Activated naive CD4-positive, alpha-beta T cell treated with anti-CD3 and anti-CD28 coated beads, Interleukin-2, amount 50 U/mL, for 72 hours (primary cell): ENCODE measurements at places on chromosomes 2 and 18.

DNA sequence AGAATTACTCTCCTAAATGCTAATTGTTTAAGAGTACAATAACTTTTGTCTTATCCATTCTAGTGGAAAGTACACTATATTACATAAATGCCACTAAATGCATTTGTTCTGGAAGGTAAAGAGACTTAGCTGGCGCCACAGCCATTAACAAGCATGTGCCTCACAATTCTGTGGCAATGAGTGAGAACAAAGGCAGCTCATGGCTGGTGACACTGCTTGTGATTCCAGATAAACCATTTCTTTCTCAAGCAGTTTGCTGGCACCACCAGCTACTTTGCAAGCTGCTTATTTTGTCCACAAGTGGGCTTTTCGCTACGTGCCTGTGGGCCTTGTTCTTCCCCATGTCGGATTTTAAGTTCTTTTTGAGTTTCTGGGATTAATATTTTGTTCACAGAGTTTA is 147.6 kb upstream of the SMAD7 start:
- DNase-seq: no peak

DNA sequence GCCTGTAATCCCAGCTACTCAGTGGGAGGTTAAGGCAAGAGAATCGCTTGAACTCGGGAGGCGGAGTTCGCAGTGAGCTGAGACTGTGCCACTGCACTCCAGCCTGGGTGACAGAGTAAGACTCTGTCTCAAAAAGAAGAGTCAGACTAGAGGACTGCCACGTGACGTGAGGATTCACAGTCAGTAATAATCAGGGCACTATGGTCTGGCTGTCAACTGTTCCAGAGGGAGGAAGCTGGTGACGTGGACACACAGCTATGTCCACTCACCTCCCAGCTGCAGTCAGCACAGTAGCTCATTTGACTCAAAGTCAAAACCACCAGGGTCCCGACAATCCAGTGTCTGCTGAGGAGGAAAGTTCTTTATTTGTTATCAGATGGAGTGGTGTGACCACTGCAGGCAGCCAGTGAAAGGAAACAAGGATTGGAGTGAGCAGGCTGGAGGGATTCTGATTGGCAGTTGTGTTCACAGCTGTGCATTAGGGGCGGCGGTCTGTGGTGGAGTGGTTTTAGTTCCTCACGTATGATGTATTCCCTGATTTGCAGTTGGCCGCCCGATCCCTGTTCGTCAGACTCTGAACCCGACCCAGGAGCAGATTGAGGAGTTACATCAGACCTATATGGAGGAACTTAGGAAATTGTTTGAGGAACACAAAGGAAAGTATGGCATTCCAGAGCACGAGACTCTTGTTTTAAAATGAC is 37.9 kb downstream of the MOGAT1 start:
- no peak for DNase-seq

- no peak for DNase-seq
Measured at GRCh38 chr2:14951569-14952285, 319.2 kb downstream of the LRATD1 start.

GRCh38 chr2:99085421-99085820 is 56.1 kb upstream of the C2orf15 start:
- no peak for DNase-seq

DNA sequence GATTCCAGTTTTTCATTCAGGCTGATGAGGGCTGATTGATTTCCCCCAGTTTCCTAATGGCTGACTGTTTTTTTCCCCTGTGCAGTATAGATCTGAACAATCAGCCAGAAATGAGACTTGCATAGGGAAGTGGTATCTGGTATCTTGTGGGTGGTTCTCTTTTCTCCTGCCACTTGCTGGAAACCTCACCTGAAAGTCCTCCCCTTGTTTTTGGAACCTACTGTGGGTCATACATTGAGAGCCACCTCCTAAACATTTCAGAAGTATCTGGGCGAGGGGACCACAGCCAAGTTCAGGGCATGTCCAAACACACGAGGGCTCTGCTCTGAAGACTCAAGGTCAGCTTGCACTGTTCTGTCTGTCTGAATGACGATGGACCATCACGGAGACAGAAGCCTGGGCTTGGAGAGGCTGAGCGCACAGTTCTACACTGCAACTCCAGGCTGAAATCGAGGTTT is 19.3 kb downstream of the ALPK2 start:
- DNase-seq: no peak

DNA sequence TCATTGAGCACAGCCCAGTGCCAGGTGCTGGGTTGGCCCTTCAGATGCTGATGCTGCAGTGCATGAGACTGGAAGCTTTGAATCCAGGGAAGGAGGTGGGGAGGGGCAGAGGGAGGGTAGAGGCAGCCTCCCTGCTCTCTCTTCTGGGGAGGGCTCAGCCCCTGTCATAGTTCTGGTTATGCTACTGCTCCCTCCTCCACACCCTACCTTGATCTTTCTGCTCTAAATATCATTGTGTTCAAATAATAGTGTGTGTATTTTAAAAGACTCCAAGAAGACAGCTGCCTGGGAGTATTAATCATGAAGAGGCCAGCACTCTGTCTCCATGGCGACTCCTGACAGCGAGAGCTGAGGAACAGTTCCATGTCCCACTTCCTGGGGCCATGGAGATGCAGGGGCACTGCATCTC is 3.8 kb upstream of the EGR4 start:
- no peak for DNase-seq

DNA sequence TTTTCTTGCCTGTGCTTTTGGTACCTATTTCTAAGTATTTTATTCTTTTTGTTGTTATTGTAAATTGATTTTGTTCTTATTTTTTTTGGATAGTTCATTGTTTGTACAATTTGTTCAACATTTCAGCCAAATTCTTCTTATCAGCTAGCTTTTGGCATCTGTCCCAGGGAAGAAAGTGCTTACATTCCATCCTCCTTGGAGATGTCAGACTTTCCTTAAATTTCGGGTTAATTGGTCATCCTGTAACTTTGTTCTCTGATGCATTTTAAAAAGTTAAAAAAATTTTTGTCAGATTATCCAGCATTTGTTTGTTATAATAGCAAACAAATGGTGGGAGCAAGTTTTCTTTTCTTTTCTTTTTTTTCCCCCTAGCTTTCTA is 60.3 kb downstream of the PTH2R start:
- DNase-seq: no peak

DNA sequence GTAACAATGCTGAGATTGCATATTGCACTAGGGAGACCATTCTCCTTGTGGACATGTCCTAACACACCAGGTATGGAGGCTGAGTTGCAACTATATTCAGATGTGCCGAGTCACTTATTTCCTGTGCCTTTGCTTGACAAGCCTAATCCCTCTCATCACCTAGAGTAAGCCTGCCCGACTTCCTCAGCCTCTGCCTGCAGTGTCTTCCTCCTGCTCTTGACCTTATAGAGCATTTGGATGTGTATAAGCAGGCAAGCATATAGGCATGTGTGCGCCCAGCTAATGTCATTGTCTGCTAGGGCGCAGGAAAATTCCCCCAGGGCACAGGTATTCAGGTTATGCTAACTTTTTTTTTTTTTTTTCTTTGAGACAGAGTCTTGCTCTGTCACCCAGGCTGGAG is 316.9 kb downstream of the CDH2 start:
- no peak for DNase-seq

DNA sequence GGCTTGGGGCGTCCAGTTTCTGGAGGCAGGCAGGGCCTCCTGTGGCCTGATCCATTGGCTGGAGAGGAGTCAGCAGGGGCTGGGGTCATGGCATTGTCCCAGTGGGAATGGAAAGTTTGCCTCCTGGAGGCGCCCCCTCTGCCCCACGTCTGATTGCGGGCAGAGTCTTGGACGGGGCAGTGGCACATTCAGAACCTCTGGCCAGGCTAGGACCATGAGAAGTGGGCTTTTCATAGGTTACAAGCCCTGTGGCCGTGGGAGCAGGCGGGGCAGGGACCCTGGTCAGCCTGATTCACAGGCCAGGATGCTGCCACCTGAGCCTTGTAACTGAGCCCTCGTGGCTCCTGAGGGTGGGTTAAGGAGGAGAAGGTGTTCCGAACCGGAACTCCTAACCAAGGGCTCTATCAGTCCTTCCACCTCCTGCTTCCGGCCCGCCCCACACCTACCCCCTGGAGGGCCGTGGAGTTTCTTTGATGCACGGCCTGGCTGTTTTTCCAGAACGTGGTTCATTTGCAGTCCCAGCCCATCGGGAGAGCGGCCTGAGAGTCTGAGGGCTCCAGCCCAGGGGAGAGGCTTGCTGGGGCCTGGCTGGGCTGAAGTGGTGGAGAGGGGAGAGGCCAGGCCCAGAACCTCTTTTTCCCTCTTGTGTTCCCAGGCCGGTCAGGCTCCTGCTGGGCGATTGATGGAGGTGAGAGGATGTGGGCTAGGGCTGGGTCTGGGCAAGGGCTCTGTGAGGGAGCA is 43.9 kb upstream of the PLB1 start:
- no peak for DNase-seq
